Activated T-helper 1 cell treated with Interleukin-2 at 50 U/mL for 16 hours (primary cell): ENCODE measurements at places on chromosomes 6 and 20.

GRCh38 chr6:128515550-128516513, 4.6 kb downstream of the PTPRK start:
- no peak for DNase-seq

GRCh38 chr6:130518588-130518987, 152.8 kb downstream of the TMEM200A start:
- DNase-seq, result no peak

- DNase-seq, result no peak
Measured at GRCh38 chr20:39326050-39326449, 363.9 kb downstream of the DHX35 start.

DNA sequence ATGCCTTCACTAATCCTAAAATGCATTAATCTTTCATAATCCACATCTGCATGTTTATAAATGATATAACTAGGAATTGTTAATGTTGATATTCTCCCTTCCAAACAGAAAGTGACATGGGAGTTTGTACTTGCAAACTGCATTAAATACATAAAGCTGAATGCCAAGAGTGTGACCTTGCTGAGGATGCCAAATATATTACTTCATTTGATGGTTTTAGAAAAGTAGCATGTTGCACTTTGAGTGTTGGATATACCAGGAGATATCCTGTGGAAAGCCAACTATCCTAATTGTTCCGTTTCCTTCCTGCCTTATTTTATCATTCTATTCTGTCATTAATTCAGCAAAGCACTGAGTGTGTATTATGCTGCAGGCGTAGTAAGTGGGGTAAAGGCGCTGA, 229.8 kb downstream of the TMEM242 start:
- no peak for DNase-seq

- DNase-seq, result no peak
Measured at GRCh38 chr6:99216959-99217358, 132.5 kb downstream of the FAXC start.

- DNase-seq, result no peak
Measured at GRCh38 chr6:116156405-116157326, 30.7 kb upstream of the COL10A1 start.

DNA sequence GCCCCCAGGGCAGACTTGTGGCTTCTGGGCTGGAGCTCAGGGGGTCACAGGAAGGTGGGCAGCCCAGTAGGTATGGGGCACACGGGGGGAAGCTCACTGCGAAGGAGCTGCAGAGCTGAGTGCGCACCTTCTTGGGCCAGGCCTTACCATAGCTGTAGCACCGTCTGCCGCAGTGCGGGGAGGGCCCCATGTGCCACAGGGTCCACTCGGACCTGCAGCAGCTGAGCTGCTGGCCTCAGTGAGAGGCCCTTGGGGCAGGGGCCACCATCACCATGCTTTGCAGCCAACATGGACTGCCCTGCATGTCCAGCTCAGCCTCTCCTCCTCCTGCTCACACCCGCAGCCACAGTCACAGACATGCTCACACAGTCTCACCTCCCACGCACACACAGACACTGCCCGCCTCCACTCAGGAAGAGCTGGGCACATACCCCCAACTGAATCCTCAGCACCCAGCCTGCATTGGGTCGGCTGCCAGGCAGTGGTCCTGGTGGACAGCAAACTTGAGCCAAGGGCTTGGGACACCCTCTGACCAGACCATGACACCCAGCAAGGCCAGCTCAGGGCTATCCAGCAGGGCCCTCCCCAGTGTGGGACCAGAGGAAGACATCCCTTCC, 35.3 kb downstream of the YTHDF1 start:
- no peak for DNase-seq

GRCh38 chr6:109060571-109060970, 34.1 kb downstream of the SESN1 start:
- DNase-seq, result no peak

- DNase-seq, result no peak
Measured at GRCh38 chr6:16305246-16305725, 66.9 kb downstream of the GMPR start.

- no peak for DNase-seq
Measured at GRCh38 chr20:25544734-25545133, 40.6 kb downstream of the NINL start.

- DNase-seq, result no peak
Measured at GRCh38 chr6:55058682-55059081, 115.6 kb upstream of the HCRTR2 start.

DNA sequence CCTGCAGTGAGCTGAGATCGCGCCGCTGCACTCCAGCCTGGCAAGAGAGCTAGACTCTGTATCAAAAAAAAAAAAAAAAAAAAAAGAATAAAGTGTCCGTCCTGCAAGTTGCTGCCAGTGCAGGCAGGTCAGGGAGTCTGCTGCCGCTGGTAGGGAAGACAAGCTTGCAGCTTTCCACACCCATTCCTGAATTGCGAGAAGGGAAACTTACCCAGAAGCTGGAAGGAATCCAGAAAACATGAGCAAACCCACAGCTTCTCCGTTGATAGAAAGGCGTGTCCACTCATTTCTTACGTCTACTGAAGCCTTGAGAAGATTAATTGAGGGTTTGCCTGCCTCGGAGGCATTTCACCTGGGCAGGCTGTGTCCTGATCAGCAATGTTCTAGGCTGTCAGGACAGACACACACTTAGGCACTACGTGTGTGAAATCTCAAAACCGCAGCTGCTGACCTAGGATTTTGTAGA, 61.6 kb upstream of the DSP start:
- no peak for DNase-seq

DNA sequence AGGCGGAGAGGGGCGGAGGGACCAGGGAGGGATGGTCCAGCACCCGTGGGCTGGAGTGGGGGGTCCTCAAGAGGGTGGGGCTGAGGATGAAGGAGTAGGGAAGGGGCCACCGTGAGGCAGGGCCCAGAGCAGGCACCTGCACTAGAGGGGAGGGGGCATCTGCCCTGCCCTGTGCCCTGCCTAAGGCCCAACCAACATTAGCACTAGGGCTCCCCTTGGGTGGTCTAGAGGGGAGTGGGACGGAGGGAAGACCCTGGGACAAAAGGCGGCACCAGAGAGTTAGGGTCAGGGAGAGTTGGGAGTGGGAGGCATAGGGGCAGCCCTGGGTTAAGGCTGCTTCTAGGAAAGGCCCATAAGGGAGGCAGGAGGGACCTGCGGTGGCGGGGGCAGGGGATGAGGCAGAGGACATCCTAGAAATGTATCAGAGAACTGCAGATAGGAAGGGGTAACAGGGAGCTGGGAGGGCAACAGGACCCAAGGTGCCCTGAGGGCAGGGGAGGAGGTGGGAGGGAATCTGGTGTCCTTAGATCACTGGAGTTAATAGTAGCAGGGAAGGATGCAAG, 24.5 kb downstream of the HLA-F start:
- DNase-seq, result no peak

- DNase-seq, result no peak
Measured at GRCh38 chr6:148735989-148736388, 10.8 kb upstream of the UST start.

DNA sequence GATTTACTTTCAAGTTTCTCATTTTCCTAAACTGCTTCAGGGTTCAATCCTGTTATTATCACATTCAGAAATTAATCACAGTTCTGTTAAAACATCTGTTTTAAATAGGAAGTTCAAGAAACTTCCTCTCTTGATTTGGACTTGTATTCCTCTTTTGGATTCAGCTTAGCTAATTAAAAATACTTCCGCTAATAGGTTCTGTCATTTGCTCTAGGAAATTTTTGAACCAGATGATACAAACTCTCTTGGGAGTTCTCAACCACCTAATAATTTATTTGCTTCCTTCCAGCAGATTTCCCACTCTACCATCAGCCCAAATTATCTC, 15.9 kb upstream of the TMEM30A start:
- no peak for DNase-seq

DNA sequence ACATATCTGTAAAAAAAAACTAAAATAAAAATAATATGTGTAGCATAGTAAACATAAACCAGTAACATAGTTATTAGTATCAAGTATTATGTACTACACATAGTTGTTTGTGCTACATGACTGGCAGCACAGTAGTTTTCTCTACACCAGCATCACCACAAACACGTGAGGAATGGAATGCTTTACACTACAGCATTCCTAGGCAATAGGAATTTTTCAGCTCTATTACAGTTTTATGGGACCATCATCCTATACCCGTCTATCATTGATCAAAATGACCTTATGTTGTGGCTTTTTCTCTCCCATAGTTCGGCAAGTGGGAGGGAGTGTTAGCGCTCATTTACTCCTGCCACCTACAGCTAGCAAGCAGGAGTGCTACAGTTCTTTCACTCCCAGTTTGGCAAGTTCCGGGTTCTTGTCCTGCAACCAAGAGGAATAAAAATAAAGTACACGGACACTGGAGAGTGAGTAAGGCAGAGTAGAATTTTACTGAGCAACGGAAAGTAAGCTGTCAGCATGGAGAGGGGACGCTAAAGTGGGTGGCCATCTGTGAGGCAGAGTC, 196.8 kb upstream of the HSF2 start:
- DNase-seq, result no peak

DNA sequence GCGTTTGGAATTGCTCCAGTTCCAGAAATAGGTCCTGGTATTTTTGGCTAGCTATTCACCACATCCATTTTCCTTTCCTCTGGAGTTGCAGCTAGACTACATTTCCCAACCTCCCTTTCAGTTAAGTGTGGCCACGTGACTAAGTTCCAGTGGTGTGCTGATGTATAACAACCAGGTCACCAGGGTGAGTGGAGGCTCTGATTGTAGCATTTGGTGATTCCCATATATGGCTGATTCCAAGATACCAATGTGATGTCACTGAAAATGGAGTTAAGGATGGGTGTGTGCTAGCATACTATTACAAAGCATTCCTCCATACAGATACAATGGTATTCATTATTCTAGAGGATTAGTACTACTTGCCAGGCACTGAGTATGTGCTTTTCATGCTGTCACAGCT, 49.7 kb upstream of the STK35 start:
- DNase-seq, result no peak

GRCh38 chr6:151765444-151765886, 42.0 kb upstream of the ESR1 start:
- no peak for DNase-seq

DNA sequence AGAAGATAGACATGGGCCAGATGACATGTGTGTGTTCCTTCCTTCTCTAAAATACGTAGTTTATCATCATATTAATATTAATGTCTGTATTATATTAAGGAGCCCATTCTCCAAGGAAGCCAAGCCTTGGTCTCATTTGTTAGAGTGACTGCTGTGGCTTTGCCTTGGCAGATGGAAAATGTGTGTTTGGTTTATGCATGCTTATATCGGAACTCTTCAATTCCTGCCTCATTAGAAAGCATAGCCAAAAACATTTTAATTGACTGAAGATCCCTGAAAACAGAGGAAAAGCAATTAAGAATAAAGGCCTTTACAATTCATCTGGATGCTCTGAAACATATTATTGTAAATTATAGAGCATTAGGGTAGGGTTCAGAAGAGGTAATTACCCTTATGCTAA, 106.4 kb downstream of the COL9A1 start:
- no peak for DNase-seq

DNA sequence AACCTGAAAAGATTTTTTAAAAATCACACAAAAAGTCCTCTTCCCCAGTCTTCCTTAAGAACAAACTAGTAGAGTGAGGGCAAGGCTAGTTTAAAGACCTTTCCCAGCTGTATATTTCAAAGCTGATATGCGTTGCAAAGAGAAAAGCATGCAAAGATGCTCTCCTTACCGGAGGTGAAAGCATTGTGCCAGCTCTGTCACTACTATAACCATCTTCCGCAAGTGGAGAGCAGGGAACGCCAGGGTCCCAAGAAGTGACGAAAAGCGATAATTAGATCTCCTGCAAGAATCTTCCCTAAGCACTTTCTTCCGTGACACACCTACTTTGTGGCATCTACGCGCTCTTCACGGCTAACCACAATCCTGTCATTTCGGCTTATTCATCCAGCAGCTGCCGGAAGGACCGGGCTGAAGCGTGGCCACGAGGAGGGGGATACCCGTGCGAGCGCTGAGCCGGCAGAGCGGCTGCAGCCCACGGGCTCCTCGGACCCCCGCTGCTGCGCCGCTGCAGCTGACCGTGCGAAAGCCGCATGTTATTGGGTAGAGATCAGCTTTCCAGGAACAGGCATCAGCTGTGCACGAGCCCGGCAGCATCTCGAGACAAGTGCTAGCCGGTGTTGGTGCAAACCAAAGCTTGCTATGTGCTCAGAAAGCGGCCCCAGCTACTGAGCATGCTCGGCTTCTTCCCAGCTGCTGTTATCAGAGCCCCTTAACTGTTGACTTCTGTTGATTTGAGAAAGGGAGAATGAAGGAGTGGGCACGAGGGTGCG, 57.2 kb upstream of the ARHGAP18 start:
- peak; percentile 30 for DNase-seq

- DNase-seq, result no peak
Measured at GRCh38 chr6:166902211-166902755, 54.1 kb downstream of the RNASET2 start.

- DNase-seq, result no peak
Measured at GRCh38 chr6:42105709-42106108, 36.7 kb downstream of the C6orf132 start.

DNA sequence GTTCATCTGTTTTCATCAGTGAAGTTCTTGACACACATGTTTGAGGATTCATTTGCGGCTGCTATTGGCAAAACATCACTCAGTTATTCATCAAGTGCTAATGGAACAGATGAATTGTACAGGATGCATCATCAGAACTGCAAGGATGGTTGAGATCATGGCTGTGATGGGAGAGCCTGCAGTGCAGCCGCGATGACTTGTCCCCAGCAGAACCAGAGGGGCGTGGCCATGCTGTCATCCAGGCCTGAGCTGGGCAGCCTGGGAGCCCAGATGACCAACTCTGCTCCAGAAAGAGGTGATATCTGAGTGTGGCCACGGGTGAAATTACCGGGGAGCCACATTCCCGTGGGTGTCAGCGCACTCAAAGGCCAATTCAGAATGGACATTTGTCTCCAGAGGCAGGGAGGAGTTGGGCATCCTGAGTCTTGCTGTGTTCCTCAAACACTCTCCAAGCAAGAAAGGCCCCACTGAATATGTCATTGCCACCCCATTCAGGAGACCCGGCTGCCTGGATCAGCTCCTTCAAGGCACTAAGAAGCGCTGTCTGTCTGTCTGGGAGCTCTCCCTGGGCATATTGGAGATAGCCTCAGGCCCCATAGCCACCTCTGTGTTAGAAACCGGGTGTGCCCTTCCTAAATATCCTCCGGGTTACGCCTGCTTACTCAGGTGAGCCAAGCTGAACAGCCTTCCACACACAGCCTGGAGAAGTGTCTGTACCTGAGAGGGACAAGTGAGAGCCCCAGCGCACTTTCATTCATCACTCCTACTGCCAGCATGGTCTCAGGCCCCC, 66.7 kb downstream of the SYNDIG1 start:
- no peak for DNase-seq

DNA sequence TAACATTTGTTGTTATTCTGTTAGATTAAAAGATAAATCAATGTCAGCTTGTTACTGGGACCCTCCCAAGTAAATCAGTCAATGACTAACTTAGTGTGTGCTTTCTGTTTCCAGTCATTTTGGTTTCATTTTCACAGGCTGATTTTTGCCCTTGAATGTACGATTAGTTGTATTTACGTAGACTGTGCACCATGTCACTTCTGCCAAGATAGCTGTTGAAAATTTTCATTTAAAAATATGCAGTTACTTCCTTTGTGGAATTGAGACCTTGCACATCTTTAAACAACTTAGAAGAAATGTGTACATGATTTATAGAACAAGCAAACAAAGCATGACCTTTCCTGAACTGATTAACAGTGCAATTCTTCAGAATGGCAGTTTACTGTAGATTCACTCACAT, 944.8 kb upstream of the CITED2 start:
- no peak for DNase-seq
